IMR-90 (cell line): ENCODE measurements at places on chromosomes 5 and 9.

- no peak for DNase-seq
Measured at GRCh38 chr5:32244017-32244416, 68.7 kb downstream of the MTMR12 start.

- no peak for DNase-seq
Measured at GRCh38 chr5:81965524-81965923, 6.3 kb upstream of the ATG10 start.

DNA sequence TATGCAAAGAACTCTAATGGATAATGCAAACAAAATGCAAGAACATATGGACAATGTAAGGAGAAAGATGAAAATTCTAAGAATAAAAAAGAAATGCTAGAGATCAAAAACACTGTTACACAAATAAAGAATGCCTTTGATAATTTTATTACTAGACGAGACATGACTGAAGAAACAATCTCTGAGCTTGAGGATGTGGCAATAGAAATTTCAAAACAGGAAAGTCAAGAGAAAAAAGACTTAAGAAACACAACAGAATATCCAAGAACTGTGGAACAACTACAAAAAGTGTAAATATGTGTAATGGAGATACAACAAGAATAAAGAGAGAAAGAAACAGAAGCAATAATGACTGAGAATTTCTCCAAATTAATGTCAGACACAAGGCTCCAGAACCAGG lies 140.5 kb upstream of the ACOT12 start:
- peak; percentile 4 for DNase-seq

- DNase-seq: no peak
Measured at GRCh38 chr9:28453918-28454317, 880.6 kb upstream of the C9orf72 start.

- DNase-seq: no peak
Measured at GRCh38 chr5:122311497-122311960, 508 bp upstream of the SNCAIP start.

DNA sequence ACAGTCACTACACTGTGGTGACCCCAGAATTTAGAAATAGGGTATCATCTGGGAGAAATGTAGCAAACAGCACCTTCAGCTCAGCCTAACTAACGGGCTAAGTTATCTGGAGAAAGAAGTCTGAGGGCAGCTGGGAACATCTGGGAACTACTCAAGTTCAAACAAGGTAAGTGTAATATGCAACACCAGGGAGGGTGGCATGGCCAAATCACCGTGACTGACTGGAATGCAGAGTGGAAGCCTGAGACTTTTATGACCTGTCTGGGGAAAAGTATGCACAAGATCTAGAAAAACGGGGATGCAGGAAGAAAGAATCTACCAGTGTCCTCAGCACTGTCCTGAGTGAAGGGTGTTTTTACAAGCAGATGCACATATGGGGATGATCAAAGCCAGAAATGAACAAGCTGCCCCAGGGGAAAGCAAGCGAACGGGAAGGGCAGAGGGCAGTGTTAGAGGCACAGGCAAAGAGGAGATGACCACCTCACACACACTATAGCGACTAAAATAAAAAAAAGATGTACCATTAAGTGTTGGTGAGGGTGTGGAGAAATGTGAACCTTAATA lies 59.9 kb downstream of the SERINC5 start:
- no peak for DNase-seq

DNA sequence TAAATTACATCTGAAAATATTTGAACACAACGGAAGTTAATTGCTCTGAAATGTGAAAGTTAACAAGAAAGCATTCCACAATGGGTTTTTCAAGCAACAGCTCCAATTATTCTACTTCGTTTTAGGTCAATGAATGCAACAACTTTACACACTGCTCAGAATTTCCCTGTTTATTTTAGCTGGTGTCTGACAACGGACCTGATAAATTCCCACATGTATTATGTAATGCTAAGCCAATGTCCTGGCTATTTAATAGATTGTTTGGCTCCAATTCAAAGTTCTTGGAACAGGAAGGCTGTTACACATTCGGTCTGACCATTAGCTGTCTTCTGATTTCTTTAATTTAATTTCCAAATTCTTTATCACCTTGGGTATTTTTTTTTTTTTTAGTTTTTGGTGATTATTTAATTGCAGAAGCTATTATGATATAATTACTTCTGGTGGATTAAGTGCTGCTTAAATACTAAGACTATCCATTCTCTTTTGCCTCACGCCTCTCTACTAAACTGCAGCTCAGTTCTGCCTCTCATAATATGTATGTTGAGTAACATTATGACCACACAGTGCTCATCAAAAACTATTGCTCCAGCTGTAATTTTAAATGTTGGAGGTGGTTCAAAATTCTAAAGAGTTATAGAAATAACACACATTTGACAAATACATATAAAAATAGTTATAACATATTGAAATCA lies 57.9 kb downstream of the MEF2C start:
- peak; percentile 67 for DNase-seq

DNA sequence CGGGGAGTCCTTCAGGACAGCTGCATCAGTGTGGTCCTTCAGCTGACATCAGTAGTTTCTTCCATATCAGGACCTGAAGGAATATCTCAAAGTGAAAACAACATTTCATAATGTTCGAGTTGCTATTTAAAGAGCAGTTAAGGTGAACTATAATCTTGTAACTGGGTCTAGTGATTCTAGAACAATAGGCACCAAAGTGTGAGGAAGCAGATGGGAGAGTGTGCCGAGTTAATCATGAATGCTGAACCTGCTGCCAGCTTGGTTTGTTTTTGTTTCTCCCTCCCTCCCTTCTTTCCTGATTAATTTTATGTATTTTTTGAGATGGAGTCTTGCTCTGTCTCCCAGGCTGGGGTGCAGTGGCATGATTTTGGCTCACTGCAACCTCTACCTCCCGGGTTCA lies 3.6 kb upstream of the PTGR1 start:
- no peak for DNase-seq

GRCh38 chr5:177097016-177097985 lies 10.6 kb downstream of the FGFR4 start:
- DNase-seq: no peak

- DNase-seq: no peak
Measured at GRCh38 chr5:59326596-59326995, 566.9 kb downstream of the PDE4D start.
